ENCODE measurements at places on chromosomes 1 and 21. TPM values are rescaled to one million over a fixed set of nuclear protein-coding genes. Genes with fewer than 3 reads are reported as not detected.
A peak's percentile ranks its signal among the peaks of the same experiment; 100 is the strongest.

The C1orf94 gene
- not detected for total RNA-seq

DNA sequence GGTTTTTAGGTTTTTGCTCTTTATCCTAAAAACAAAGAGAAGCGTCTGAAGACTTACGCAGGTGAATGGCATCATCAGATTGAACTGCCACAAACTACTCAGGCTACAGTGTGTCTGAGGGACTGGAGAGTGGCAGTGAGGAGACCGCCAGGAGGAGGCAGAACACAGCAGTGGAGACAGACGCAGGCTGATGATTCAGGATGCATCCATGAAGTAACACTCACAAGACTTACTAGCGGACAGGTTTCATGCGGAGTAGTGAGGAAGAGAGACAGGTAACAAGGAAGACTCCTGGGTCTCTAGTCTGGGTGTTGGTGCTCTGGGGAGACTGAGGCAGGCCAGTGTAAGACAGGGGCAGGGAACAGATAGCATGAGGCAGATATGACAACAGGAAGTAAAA, 5.7 kb downstream of the HSF2BP start:
- no peaks in the 10 kb centered on the region for H3K36me3 ChIP-seq
- peaks cover 2% of the 10 kb centered on the region for H3K4me1 ChIP-seq
- H3K27ac ChIP-seq = no peak overlapping the region

DNA sequence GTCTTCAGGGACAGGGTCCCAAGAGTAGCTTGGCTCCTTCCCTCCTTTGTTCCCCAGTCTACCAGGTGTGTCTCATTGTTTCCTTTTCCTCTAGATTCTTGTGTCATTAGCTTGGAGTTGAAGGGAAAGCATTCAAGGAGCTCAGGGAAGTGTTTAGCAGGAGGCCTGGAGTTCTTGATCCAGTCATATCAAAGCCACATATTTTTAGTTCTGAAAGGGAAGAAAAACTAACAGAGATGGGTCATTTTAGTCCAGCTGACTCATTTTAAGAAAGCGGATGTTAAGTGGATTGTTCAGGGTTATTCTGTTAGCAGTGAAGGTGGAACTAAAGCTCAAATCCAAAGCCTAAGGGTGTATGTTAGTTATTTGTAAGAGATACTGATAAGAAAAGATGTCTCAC, 721 bp downstream of the C1orf54 start:
- no peak overlapping the region for H3K4me3 ChIP-seq
- DNase-seq = no peak
- H3K27ac ChIP-seq = no peak overlapping the region

The S100A4 gene
- 928 TPM for total RNA-seq

- no peaks in the 10 kb centered on the region for H3K36me3 ChIP-seq
- DNase-seq = no peak
- H3K4me1 ChIP-seq = no peaks in the 10 kb centered on the region
- H3K4me3 ChIP-seq = no peak overlapping the region
Measured at GRCh38 chr21:27649323-27649722, 682.4 kb upstream of the ADAMTS5 start.

GRCh38 chr1:8992936-8993687, 33.1 kb downstream of the SLC2A7 start:
- DNase-seq = no peak
- no peaks in the 10 kb centered on the region for H3K27me3 ChIP-seq
- H3K4me3 ChIP-seq = no peak overlapping the region

- no peak for DNase-seq
- H3K4me1 ChIP-seq = no peaks in the 10 kb centered on the region
- peaks cover 2% of the 10 kb centered on the region for H3K27me3 ChIP-seq
- H3K27ac ChIP-seq = no peak overlapping the region
Measured at GRCh38 chr1:94862718-94863117, 42.6 kb downstream of the SLC44A3 start.

DNA sequence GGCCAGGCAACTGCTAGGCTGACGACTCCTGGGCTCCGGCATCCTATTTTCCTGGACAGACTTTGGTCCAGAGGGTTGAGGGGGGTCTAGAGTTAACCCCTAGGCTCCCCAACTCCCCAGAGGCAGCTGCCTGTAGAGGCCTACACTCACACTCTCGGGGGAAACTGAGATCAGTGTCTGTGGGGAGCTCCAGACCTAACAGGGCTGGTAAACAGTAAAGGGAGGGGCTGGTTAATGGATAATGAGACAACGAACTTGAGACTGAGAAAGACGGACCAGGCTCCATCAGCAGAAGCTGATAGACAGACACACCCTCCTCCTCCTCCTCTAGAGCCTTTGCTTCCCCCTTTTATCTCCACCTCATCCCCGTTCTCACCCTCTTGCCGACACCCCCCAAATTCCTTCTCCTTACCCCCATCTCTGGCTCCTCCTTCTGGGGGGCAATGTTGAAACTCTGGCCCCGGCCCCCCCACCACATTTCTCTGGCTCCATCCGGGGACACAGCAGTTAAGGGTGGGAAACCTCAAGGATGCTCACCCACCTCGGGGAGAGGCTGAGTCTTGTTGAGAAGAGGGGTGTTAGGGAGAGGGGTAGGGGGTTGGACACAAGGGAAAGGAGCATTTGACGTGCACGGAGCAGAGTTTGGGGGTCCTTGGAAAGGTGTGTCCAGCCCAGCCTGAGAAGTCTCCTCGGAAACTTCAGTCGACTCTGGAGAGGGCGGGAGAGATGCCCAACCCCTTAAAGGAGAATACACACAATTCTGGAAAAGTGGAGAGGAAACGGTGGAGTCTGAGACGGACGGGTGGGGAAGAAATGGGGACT, at the start of gene MTMR11:
Gene MTMR11, minus strand, starts transcription at position 710 of the 822 bp plus-strand sequence. Its CDS starts 232 bp downstream, at position 478.
- no peak within 1 kb of the TSS for H3K4me3 ChIP-seq
- no peaks in the 10 kb centered on the region for H3K27me3 ChIP-seq
- H3K36me3 ChIP-seq = no peaks in the 10 kb centered on the region
- H3K27ac ChIP-seq = no peak within 1 kb of the TSS

The ELF3 gene
- 1.0 TPM for total RNA-seq

DNA sequence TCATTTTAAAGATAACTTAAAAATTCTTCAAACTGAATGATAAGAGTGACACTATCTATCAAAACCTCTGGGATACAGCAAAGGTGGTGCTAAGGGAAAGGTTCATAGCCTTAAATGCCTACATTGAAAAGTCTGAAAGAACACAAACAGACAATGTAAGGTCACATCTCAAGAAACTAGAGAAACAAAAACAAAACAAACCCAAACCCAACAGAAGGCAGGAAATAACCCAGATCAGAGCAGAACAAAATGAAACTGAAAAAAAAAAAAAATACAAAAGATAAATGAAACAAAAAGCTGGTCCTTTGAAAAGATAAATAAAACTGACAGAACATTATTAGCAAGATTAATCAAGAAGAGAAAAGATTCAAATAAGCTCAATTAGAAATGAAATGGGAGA, 6.8 kb downstream of the ODF2L start:
- no peaks in the 10 kb centered on the region for H3K27me3 ChIP-seq
- peaks cover 35% of the 10 kb centered on the region for H3K4me1 ChIP-seq
- DNase-seq = no peak
- peak overlapping the region; percentile 78 for H3K4me3 ChIP-seq
- H3K27ac ChIP-seq = peak overlapping the region; percentile 87
- H3K36me3 ChIP-seq = peaks cover 2% of the 10 kb centered on the region

The OR2L13 gene
- not detected for total RNA-seq

GRCh38 chr1:97196825-97197516, 475.4 kb downstream of the PTBP2 start:
- H3K27me3 ChIP-seq = no peaks in the 10 kb centered on the region
- no peaks in the 10 kb centered on the region for H3K4me1 ChIP-seq
- no peak overlapping the region for H3K27ac ChIP-seq
- no peak overlapping the region for H3K4me3 ChIP-seq
- peaks cover 13% of the 10 kb centered on the region for H3K36me3 ChIP-seq

The AGO3 gene
- total RNA-seq = 36.7 TPM

DNA sequence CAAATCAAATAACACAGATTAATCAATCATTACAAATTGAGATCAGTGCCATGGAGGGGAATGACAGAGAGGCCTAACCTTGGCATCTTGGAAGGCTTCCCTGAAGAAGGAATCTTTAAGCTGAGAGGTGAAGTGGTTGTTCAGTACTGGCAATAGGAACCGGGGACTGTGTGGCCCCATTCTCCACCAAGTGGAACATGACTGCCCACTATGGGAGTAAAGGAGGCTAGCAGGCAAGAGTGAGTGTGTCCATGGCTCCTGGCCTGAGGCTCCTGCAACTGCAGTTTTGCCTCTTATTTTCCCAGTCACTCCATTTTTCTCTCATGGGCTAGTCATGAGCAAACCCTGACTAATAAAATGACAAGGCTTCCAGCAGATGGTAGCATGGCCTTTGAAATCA, 112.2 kb upstream of the GJB5 start:
- DNase-seq = no peak
- no peaks in the 10 kb centered on the region for H3K36me3 ChIP-seq
- H3K4me3 ChIP-seq = no peak overlapping the region
- peaks cover 4% of the 10 kb centered on the region for H3K27me3 ChIP-seq
- H3K27ac ChIP-seq = no peak overlapping the region

GRCh38 chr1:2110191-2110737, 60.1 kb downstream of the PRKCZ start:
- no peaks in the 10 kb centered on the region for H3K27me3 ChIP-seq
- H3K4me1 ChIP-seq = peaks cover 3% of the 10 kb centered on the region

GRCh38 chr1:228513236-228513900, 26.2 kb downstream of the RNF187 start:
- H3K36me3 ChIP-seq = no peaks in the 10 kb centered on the region
- H3K27me3 ChIP-seq = no peaks in the 10 kb centered on the region
- H3K4me3 ChIP-seq = no peak overlapping the region

GRCh38 chr1:206979379-206980043, 9.3 kb upstream of the FCAMR start:
- H3K27ac ChIP-seq = no peak overlapping the region
- no peak for DNase-seq
- H3K4me3 ChIP-seq = no peak overlapping the region
- H3K27me3 ChIP-seq = peaks cover 7% of the 10 kb centered on the region
- H3K36me3 ChIP-seq = no peaks in the 10 kb centered on the region

The RGL1 gene
- 1.4 TPM for total RNA-seq

The GJA5 gene
- total RNA-seq = not detected

The CFHR5 gene
- not detected for total RNA-seq

The VAV3 gene
- total RNA-seq = 21.5 TPM

DNA sequence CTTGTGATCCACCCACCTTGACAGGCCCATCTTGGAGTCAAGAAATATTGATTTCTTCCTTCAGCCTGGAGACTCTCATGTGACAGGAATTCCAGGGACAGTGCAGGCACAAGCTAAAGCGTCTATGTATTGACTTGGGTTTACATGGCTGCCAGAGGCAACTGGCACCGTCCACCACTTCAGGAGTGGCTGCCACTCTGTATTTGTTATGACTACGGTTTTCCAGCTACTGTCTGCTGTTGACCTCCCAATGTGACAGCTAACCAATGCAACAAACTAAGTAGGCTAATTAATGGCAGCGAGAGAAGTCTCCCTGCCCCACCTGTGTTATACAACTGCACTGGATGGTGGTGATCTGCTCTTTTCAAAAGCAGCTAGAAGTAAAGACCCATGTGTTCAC, 56.9 kb downstream of the CD58 start:
- no peak for DNase-seq
- H3K36me3 ChIP-seq = peaks cover 3% of the 10 kb centered on the region
- peaks cover 48% of the 10 kb centered on the region for H3K4me1 ChIP-seq
- peak overlapping the region; percentile 83 for H3K27ac ChIP-seq

DNA sequence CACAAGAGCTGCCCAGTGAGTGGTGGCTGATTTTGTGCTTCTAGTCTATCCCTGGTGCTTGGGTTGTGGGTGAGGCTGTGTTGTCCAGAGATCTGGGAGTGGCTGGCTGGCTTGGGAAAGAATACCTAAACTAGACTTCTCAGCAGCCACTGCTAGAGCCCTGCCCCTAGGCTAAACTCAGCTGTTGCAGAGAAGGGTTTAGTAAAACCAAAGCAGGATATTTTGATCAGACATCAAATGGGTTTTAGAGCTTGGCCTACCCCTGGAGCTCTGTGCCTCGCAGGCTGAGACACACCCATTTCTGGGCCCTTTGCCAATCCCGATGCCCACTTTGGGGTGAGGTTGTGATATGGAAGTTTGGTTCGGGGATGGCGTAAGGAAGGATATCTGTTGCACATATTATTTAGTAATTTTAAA, 88.5 kb downstream of the UCK2 start:
- H3K36me3 ChIP-seq = no peaks in the 10 kb centered on the region
- no peak overlapping the region for H3K4me3 ChIP-seq
- peaks cover 3% of the 10 kb centered on the region for H3K4me1 ChIP-seq
- DNase-seq = no peak

GRCh38 chr1:214856843-214857242, 225.7 kb upstream of the KCNK2 start:
- no peak overlapping the region for H3K27ac ChIP-seq
- no peak overlapping the region for H3K4me3 ChIP-seq
- DNase-seq = no peak
- H3K27me3 ChIP-seq = no peaks in the 10 kb centered on the region
- no peaks in the 10 kb centered on the region for H3K4me1 ChIP-seq

The FMO4 gene
- 2.0 TPM for total RNA-seq

DNA sequence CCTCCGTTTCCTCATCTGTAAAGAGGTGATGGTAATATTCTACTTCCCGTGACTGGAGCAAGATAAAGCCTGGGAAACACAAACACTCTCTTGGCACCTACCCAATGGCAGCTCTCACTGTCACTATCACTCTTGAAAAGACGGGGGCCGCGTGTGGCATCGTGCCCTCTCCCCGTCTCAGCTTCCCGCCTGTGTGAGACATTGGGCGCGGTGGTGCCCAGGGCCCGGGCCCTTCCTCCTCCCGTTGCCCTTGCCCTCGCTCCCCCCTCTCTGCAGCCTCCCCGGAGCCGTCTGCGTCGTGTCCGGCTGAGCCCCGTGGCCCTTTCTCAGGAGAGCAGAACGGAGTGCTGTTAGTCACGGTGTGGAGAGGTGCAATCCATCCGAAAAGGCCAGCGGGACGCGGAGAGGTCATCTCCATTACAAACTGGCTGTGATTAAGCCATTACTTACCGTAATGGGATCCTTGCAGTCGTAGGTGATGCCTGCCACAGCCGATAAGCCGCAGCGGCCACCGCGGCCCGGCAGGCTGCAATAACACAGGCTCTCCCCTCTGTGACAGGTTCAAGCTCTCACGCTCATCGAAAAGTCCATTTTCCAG, 156.4 kb upstream of the ZC3H12A start:
- H3K4me3 ChIP-seq = no peak overlapping the region
- peaks cover 14% of the 10 kb centered on the region for H3K27me3 ChIP-seq
- DNase-seq = no peak
- H3K27ac ChIP-seq = no peak overlapping the region

- no peak overlapping the region for H3K27ac ChIP-seq
- H3K4me1 ChIP-seq = peaks cover 25% of the 10 kb centered on the region
- peaks cover 8% of the 10 kb centered on the region for H3K27me3 ChIP-seq
- no peaks in the 10 kb centered on the region for H3K36me3 ChIP-seq
Measured at GRCh38 chr1:172746091-172746949, 87.4 kb downstream of the FASLG start.

Data from CD4-positive, CD25-positive, alpha-beta regulatory T cell (primary cell).